ENCODE measurements at places on chromosomes 11 and 22.

DNA sequence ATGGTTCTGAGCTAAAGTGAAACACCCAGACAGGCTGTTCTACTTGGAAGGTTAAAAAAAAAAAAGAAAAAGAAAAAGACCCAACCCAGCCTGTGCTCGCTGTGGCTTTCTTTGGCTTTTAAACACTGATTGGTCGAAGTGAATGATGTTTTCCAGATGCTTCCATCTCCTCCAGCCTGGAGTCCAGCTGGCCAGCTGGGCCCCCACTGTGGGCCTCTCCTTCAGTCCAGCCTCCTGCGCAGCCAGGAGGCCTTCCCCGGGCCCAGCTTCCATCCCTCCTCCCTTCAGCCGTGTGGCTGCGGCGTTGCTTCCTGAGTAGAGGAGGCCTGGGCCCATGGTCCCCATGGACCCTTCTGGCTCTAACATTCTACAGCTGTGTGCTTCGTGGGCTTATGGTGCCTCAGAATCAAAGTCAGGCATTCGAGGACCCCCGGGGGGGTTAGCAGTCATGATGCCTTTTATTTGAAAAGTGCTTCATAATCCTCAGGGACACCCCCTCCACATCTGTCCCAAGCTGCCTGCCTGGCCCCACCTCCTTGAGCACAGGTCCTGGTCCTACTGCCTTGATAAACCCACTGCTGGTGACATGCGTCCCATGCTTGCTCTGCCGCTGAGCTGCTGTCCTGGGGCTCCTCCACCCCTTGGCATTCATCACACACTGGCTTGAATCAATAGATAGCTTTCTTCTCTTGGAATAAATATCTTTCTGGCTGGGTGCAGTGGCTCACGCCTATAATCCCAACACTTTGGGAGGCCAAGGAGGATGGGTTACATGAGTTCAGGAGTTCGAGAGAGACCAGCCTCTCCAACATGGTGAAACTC lies 42.2 kb upstream of the FBLN1 start:
- DNase-seq: no peak

GRCh38 chr11:19817870-19818269 lies 105.2 kb downstream of the NAV2 start:
- DNase-seq: no peak

GRCh38 chr11:60502221-60502775 lies 9.7 kb downstream of the MS4A12 start:
- no peak for DNase-seq

DNA sequence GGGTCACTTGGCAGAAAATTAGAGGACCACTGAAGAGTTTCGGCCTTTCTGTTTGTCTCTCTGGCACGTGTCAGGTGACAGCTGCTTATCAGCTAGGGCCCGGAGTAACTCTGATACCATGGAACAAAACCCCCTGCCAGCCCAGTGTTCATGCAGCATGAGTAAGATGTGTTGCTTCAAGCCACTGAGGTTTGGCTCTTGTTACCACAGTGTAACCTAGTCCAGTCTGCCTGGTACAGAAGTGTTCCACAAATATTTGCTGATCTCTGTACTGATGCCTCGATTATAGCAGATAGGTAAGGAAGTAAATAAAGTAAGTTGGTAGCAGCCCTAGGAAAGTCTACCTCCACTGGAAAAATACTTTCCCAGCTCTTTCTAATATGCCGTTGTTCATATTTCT lies 20.5 kb upstream of the ETS1 start:
- no peak for DNase-seq

DNA sequence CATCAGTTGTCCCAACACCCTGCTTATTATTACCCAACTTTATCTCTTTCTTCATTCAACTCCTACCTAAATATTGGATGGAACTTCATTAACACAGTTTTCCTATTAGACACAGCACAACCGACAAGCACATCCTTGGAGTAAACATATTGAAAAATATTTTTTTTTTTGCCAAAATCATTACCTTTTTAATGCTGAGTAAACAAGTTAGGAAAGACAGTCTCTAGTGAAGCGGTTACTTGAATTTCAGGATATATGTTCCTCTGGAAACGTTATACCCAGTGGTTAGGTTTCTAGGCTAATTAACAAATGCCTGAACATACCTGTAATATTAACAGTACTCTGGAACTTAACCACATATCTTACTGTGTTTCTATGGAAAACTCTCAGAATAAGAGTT lies 11.4 kb downstream of the SESN3 start:
- no peak for DNase-seq

DNA sequence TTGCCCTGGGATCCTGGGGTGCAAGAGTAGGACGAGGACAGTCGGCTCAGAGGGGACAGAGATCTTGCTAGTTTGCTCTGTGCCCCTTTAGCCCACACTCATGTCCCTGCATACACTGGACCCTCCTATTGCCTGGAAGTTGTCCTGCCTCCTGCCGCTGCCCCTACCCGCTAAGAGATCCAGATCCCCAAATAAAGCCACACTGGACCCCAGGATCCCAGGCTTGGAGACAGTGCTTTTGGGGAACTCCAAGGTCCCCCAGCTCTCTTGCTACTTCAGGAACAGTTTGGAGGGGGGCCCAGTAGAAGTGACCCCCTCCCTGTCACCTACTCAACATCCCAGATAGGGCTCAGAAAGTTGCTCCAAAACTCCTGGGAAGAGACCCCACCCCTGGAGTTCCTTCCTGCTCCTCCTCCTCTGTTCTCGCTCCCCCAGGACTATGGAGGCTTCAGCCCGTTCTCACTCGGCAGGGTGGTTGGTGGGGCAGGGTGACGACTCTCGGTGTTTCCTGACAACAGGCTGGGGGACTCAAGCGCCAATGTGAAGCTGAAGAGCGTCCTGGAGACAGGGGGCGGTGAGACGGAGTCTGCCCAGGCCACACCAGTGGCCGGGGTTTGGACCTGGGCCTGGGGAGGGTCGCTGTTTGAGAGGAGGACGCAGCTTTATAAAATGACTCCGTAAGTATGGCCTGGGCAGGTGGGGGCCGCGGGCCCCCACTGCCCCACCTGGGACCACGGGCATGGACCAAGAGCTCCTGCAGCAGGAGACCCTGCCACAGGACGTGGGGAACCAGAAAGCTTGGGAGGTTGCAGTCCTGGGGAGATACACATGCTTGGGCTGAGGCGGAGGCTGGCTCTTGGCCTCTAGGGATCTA lies 19.2 kb upstream of the TUB start:
- DNase-seq: no peak

DNA sequence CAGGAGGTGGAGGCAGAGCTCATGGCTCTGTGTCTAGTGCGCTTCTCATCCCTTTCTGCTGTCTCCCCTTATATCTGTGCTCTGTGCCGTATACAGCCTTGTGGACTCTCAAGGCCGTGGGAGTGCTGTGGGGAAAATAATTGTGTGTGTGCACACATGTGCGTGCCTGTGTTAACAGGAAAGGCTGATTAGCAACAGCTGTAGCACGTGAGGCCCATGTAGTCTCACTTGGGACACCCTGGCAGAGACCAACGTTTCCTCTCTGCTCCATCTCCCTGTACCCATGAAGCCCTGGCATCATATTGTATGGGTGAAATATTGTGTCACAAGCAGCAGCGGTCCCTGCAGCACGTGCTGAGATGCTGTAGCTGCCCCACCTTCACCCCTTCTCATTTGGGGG lies 109.3 kb downstream of the LRRC32 start:
- DNase-seq: no peak

GRCh38 chr11:127493330-127494022 lies 492.9 kb upstream of the KIRREL3 start:
- DNase-seq: peak; percentile 1

GRCh38 chr22:36541831-36542411 lies 13.0 kb upstream of the EIF3D start:
- DNase-seq: peak; percentile 95

GRCh38 chr11:134667175-134667500 lies 255.1 kb upstream of the B3GAT1 start:
- DNase-seq: no peak

- DNase-seq: no peak
Measured at GRCh38 chr22:50178871-50179869, 6.5 kb upstream of the TRABD start.

DNA sequence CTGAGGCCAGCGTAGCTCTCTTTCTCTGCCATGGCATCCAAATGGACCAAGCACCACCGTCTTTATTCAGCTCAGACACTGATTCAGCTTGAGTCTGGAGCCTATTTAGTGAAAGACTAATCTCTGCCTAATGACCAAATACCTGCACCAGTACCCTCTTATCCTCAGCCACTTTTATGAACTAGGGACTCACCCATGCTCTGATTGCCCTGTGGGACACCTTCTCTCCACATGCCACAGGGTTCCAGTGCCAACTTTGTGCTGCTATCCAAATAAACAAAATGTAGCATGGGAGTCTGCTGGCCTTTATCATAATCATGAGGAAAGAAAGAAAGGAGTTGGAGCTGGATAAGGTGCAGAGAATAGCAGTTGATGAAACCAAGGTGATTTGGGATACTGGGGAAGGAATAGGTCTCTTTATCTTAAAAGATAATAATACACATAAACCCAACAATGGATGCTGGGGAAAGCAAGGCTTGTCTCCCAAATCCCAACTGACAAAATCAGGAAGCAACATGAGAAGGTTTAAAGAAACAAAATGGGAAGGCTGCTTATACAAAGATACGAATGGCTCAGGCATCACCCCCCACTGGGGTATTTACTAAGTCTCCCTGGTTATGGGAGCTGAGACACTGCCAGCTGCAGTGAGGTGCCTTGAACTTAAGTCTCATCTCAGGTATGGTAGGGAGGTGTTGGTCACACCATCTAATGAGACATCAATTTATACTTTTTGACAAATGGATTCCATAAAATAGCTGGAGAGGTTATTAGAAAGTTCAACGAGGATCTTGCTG lies 63.3 kb downstream of the SYT9 start:
- DNase-seq: no peak

GRCh38 chr22:23888615-23889401 lies 5.4 kb upstream of the MIF start:
- peak; percentile 21 for DNase-seq

DNA sequence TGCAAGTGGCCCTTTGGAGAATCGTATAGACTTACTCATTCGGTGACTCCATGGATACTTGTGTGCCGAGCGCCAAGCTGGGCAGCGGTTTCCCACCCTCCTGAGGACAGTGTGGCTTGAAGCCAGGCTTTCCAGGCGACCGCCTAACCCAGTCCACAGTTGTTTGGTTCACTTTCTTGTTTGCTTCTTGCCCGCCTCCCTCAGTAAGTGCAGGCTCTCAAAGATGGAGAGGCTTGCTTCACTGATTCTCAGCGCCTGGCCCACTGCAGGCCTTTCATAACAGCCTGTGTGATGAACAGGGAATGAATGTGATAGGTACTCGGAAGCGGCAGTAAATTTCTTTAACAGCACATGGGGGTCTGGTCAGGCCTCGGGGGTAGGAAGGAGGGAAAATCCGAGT lies 11.2 kb upstream of the MDK start:
- no peak for DNase-seq

DNA sequence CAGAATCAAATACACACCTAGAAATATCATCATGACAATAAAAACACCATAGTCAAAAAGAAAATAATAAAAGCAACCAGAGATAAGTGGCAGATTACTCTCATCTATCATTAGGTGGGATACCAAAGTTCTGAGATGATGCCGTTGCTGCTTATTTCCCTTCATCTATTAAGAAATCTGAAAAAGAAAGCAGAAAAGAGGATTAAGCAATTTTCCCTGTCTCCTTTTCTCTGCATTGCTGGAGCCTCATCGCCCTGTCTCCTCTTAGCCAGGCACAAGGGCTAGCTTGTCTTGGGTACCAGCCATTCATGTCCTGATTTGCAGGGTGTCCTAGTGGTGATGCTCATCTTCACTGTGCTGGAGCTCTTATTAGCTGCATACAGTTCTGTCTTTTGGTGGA lies 3.9 kb upstream of the MS4A14 start:
- DNase-seq: no peak

GRCh38 chr11:10310301-10310841 lies 5.5 kb downstream of the ADM start:
- no peak for DNase-seq

DNA sequence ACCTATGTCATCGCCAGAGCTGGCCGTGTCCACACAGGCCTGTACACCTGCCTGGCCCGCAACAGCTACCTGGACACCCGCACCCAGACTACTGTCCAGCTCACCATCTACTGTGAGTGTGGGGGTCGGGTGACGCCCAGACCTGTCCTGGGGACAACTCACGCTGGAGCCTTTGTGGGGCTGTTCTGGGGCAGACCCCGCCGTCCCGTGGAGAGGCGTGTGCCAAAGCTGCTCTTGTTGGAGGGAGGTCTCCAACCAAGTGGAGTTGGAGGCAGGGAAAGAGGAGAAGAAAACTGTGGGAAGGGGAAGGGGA lies 4.3 kb downstream of the VSIG10L2 start:
- DNase-seq: no peak

DNA sequence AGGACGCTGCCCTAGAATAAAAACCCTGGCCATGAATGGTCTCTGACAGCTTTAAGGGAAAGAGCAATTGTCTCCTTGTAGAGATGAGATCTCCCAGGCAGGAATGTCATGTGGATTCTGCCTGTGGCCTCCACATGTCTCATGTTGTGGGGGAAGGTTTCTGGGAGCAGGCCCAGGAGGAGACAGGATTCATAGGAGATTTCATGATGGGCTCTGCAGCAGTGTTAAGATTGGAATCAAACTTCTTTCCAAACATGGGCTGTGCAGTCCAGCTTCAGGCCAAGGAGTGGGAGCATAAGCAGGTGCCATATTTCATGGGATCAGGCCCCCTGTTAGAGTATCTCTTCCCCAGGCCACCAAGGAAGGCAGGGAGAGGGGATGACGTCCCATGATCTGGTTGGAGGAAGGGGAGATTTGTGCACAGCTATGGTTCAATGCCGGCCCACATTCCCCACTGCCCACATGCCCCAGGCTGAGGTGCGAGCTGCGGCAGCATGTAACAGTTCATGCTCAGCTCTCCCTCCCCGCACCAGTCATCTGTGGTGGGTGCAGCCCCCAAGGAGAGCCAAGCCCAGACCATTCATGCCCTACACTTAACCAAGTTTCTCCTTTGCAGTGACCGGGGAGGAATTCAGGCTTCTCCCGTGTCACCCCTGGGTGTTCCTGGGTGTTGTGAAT lies 42.5 kb downstream of the LMO1 start:
- DNase-seq: no peak

GRCh38 chr11:72589802-72590761 lies 84.1 kb downstream of the PDE2A start:
- DNase-seq: peak; percentile 55

- no peak for DNase-seq
Measured at GRCh38 chr11:16356761-16357393, 531 bp upstream of the SOX6 start.

GRCh38 chr11:69034123-69034867 lies 14.4 kb upstream of the TPCN2 start:
- DNase-seq: no peak

DNA sequence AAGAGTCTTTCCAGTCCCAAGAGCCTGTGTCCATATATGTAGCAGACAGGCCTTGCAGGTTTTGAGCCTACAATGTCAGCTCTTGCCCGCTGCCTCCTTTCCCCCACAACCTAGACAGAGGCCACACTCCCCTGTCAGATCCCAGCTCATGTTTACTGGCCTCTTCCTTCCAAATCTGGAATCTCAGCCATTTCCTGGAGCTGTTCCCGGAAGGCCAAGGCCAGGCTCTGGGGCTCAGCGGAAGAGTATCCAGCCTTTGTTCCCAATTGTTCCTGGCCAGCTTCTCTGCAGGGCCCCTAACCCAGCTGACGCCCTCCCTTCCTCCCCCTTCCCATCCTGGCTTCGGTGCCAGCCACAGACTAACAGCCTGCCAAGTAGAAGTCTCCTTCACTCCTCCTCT lies 1.0 kb upstream of the ROBO4 start:
- DNase-seq: no peak

- DNase-seq: no peak
Measured at GRCh38 chr11:95674657-95675358, 114.8 kb downstream of the FAM76B start.

GRCh38 chr11:59776210-59777066 lies 21.3 kb downstream of the STX3 start:
- peak; percentile 90 for DNase-seq
